DMS 273 treated with DMSO at 0.1 percent for 48 hours (cell line): ENCODE measurements at places on chromosomes 4 and X.
A peak's percentile ranks its signal among the peaks of the same experiment; 100 is the strongest.

DNA sequence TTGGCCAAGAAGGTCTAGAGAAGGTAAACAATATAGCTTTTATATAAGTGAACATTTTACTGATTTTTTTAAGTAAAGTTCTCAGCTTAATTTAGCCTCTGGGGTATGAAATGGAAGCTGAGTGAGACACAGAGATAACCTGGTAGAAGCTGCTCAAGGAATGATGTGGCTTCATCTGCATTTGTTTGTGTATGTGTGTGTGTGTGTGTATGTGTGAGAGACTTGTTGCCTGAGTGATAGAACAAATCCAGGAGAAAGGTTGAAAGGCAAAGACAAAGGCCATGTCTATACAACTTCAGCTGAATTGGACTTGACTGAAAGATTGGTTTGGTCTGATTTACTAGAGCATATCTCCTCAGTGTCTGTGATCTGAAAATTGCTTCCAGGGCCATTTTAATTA, 63.6 kb downstream of the PCDH7 start:
- no peak for DNase-seq

DNA sequence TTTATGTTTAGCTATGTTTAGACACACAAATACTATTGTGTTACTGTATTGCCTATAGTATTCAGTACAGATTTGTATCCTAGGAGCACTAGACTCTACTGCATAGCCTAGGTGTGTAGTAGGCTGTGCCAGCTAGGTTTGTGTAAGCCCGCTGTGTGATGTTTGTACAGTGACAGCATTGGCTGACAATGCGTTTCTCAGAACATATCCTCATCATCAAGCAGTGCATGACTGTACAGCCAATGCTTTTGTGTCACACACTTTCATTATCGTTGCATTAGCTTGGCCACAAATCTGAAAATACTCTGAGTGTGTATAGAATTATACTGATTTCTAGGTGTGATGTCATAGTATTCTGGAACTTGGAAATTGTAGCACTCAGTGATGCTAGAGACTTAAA, 63.4 kb downstream of the CLDN34 start:
- no peak for DNase-seq

DNA sequence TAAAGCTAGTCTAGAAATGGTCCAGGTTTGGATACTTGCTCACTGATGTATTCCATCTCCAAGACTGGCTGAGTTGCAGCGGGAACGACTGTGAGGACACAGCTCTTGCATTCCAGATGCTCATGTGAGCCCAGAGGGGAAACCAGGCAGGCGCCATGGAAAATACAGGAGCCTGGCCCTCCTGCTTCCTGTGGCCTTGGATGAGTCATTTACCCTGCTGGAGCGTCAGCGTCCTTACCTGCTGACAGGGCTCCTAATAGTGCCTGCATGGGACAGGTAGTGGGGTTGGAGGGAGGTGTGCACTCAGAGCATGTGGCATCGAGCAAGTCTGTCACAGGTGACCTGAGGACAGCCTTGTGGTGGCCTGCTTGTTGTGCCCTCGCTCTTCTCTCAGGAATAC, 69.4 kb downstream of the NSG1 start:
- no peak for DNase-seq

DNA sequence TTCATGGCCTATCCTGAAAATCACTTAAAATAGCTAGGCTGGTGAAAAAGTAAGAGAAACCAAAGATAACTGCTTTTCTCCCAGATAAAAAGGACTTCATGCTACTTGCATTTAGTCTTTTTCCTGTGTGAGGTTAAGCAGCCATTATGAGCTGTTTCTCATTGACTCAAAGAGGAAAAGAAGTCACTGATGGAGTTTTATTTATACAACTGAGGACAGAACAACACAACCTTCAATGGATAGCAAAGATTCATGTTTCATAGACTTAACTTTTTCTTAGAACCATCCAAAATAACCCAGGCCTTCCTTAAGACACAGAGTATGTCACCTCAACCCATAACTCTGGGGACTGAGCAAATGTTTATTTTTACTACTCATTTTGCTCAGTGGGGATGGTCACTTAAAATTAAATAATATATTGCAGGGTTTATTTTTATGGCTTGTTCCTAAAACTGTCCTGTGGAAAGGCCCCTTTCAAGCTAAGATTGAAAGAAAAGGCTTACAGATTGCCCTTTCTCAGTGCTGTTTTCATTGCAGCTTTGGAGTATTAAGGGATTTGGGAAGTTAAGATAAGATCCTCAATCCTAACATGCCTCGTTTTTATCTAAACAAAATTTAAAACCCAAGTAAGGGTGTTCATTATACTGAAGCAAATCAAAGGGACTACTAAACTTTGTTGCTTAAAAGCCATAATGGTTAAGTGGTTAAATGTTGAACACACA, 252.6 kb upstream of the MAD2L1 start:
- DNase-seq: no peak

- DNase-seq: peak; percentile 78
Measured at GRCh38 chrX:131783555-131784308, 239.4 kb upstream of the STK26 start.

DNA sequence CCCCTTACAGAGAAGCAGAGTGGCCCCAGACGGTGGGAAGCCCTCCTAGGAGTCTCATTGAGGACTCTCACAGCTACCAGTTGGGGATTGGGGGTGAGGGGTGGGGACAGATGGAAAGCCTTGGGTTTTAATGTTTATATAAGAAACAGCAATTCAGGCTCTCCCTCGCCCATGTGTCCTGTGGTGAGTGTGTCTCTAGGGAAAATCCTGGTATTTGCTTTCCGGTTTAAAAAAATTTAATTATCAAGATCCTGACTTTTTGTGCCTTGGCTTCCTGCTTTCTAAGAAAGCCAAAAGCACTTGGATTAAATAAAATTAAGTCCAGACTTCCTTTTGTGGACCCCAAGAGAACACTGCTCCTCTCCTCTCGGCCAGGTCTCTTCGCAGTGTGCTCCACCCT, 93.8 kb downstream of the SOWAHB start:
- DNase-seq: no peak

DNA sequence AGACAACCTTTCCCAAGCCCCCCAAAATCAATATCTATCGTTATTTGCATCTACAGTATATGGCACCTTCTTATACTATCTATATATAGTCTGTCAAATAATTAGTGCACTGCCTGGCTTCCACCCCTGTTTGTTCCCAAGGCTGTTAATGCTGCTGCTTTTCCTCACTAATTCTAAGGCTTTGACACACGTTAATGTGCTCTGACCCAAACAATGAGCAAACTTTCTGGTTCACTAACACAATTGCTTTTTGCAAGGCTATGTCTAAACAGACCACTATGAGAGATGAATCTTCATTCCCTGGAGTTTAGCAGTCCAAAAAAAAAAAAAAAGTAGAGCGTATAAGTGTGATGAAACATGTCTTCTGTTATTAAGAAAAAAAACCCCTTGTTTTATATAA, 360.9 kb upstream of the AGA start:
- DNase-seq: no peak

GRCh38 chr4:115969756-115970155, 856.3 kb upstream of the NDST4 start:
- no peak for DNase-seq

DNA sequence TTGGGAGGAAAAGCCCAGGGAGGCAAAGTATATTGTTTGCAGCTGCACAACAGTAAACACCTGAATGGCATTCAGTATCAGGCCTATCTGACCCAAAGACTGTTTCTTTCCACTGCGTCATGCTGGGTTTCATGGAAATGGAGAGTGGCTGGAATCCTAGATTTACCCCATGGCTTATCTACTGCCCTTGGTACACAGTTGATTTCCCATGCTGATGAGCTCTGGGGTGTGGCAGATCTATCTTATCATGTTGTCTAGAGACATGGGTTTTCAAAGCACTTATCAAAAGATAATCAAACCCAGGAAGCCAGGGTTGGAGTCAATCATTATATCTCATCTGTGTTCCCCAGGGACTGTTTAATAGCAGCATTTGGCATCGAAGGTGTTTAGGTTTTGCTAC, 72.1 kb downstream of the CLNK start:
- DNase-seq: no peak

GRCh38 chr4:21992330-21992729, 43.8 kb upstream of the KCNIP4 start:
- no peak for DNase-seq

GRCh38 chrX:110915111-110915510, 119.5 kb upstream of the CHRDL1 start:
- peak; percentile 14 for DNase-seq

DNA sequence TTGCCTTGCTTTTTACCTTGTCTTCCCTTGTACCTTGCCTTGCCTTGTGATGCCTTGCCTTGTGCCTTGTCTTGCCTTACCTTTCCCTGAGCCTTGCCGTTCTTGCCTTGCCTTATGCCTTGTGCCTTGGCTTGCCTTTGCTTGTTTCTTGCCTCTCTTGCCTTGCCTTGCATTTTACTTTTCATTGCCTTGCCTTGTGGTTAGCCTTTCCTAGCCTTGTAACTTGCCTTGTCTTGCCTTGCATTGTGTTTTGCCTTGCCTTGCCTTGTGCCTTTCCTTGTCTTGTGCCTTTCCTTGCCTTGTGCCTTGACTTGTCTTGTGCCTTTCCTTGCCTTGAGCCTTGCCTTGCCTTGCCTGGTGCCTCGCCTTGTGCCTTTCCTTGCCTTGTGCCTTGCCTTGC, 84.6 kb downstream of the TAB3 start:
- DNase-seq: no peak

GRCh38 chrX:131081772-131082740, 23.9 kb downstream of the ARHGAP36 start:
- DNase-seq: no peak

DNA sequence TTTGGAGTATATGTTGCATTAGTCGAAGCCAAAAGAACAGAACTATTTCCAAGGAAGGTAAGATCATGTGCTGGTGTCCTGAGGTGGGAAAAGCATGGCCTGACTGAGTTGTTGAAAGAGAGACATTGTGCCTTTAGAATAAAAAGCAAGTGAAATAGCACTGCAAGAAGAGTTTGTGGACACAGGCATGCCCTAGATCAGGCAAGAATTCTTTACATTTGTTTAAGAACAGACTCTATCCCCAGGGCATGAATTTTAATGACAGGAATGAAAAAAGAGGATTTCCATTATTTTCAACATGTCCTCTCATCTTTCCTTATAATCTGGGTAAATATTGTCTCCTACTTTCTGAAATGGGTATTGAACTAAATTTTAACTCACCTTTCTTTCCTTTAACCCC, 516.2 kb upstream of the GALNT7 start:
- DNase-seq: no peak

DNA sequence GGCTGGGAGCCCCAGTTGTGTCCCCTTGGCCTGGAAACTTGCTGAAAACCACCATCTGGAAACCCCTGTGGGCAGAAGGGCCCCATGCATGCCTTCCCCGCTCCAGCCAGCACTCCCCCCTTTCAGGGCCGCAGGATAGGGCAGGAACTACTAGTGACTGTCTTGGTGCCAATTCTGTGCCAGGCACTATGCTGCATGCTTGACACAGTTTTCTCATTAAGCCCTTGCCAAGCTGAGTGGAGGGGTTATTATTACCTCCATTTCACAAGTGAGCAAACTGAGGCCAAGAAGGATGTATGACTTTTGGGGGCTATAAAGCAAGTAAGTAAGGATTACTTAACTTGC, 73.6 kb upstream of the PJA1 start:
- peak; percentile 73 for DNase-seq

GRCh38 chrX:34632384-34632783, 24.7 kb downstream of the TMEM47 start:
- DNase-seq: no peak

GRCh38 chr4:108586778-108587177, 33.6 kb upstream of the RPL34 start:
- no peak for DNase-seq

- no peak for DNase-seq
Measured at GRCh38 chrX:19094654-19095053, 27.6 kb downstream of the ADGRG2 start.

GRCh38 chrX:44433556-44433955, 90.1 kb upstream of the EFHC2 start:
- no peak for DNase-seq

DNA sequence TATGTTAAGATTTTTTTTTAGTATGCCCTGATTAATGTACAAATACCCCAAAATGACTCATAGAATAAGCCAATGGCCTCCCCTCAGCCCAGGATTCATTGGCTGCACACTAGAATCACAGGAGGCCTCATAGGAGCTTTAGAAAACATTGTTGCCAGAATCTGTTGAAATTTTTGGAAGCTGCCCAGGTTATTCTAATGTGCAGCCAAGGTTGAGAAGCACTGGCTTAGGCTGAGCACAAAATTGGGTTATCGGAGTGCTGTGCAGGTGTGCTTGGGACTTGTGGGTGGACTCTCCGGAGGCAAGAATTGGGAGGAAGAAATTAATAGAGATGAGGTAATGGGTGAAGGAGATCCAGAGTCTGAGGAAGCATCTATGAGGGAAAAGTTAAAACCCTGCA, 41.3 kb upstream of the VCX start:
- DNase-seq: no peak

DNA sequence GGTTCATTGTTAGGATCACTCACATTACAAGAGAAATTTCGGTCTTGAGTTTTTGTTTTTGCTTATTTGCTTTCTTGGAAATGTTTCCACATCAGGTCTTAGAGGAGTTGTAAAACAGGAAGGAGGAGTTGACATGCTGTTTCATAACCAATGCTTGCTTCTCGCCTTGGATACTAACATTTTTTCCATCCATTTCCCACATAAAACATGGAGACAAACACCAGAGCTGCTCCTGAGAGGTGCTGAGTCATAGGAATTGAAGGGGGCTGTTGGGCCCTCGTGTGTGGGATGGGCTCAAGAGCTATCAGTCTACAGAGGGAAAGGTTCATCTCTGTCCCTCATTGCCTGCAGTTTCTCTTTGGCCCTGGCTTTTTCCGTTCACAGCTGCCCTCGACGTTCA, 29.9 kb downstream of the TBL1X start:
- no peak for DNase-seq

DNA sequence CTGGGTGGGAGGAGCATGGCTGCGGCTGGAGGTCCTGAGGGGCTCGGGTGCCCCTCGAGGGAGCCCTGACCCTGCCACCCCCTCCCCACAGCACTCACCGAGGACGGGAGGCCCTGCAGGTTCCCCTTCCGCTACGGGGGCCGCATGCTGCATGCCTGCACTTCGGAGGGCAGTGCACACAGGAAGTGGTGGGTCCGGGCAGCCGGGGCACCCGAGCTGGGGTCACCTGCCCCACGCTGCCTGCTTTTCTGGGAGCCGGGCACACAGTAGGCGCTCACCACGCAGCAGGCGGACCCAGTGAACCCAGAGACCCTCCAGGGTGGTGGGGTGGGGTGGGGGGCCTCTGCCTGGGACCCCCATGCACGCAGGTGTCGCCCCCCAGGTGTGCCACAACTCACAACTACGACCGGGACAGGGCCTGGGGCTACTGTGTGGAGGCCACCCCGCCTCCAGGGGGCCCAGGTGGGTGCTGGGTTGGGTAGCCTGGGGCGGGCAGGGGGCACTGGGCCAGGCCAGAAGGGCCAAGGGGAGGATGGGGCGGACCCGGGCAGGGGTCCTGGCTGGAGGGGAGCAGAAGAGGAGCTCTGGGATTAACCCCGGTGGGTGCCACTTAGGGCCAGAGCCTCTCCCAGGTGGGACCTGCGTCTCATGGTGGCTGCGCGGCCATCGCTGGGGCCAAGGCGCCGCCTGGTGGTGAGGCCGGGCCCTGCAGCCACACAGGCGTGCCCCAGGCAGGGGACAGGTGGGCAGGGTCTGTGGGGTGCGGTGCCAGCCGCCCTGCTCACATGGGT, 1.4 kb downstream of the HGFAC start:
- DNase-seq: no peak
